ENCODE measurements at places on chromosomes 12 and 14.

- DNase-seq = no peak
Observed at GRCh38 chr14:69648480-69649451, 37.4 kb downstream of the SUSD6 start.

GRCh38 chr12:13000925-13001774 is 1.1 kb upstream of the HEBP1 start:
- no peak for DNase-seq

DNA sequence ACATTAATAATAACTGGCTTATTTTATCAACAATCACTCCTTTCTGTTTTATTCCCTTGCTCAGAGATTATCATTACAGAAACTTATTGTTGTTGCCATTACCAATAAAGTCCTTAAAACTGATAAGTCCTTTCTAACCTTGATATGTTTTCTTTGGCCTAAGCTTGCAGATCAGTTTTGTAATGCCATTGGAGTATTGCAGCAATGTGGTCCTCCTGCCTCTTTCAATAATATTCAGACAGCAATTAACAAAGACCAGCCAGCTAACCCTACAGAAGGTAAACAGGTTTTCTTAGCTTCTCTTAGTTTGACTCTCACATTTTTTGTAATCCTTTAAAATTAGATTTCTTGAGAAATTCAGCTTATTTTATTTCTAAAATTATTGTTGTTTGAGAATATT is 3.9 kb downstream of the MED21 start:
- no peak for DNase-seq

DNA sequence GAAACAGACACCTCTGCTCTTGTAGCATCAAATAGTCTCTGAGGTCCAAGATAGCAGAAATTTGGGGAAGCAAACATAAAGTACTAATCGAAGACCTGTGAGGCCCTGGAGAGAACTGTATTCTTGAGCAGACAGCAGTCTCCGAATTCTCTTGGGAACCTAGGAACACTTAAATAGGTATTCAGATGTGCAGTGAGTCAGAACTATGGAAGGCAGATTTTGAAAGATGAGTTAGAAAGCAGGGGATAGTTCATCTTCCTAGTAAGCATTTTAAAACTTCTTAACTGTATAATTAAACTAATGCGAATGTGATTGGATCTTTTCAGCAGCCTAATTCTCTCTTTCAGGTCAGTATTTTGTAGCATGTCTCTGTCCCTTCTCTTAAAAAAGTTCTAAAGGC is 30.6 kb downstream of the NAA30 start:
- DNase-seq = no peak

- DNase-seq = no peak
Observed at GRCh38 chr14:65776193-65776852, 363.8 kb downstream of the FUT8 start.

GRCh38 chr14:103157969-103158368 is 34.7 kb downstream of the TNFAIP2 start:
- DNase-seq = no peak

DNA sequence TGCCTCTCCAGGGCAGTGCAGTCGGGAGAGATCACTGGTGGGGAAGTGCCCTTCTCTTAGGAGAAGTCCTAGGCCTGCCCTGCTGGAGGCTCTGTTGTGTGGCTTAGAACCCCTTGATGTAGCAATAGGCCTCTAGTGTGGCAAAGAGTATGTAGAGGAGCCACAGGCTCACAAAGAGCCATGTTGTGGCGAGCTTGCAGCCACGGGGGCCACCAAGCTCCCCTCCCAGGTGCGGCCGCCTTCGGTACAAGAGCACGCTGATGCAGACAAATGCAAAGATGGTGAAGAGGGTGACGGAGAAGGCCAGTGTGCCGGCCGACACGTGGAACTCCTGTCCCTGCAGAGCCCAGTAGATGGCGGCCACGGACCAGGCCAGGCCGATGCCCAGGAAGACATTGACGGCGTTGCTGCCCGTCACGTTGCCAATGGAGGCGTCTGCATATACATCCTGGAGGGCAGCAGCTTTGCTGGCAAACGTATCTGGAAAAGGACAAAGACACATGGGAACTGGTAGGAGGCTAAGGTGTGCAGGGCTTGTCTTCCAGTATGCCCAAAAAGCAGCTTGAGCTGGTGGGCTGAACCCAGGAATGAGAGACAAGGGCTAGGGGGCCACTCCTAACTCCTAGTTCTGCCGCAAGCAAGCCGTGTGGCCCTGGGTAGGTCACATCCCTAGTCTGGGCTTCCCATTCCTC is 142.8 kb downstream of the SLC8A3 start:
- DNase-seq = no peak

GRCh38 chr14:30016002-30016401 is 88.4 kb upstream of the PRKD1 start:
- no peak for DNase-seq

DNA sequence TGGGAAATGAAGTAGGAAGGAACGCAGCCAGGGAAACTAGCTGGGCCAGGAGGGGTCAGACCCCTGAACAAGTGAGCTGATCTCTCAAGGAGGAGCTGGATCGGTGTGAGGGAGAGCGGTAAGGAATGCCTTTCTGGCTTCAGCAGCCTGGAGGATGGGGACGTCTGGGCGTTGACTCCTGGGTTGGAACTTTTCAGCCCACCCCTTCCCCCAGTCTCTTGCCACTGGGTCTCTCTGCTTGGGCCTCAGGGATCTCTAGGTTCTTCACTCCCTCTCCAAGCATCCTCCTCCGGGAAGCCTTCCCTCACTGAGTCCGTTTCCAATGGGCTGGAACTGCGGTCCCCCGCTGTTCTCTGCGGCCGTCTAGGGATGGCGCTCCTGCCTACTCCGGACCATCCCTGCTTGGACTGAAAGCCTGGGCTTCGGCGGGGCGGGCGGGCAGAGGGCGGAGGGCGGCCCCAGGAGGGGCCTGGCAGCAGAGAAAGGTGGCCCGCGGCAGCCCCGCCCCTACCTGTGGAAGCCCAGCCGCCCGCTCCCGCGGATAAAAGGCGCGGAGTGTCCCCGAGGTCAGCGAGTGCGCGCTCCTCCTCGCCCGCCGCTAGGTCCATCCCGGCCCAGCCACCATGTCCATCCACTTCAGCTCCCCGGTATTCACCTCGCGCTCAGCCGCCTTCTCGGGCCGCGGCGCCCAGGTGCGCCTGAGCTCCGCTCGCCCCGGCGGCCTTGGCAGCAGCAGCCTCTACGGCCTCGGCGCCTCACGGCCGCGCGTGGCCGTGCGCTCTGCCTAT is at the start of gene KRT7:
TSS of gene KRT7 (plus strand) at position 570 of the 788 bp plus-strand sequence. CDS start at position 624, 54 bp downstream.
- no peak for DNase-seq

GRCh38 chr14:23137813-23138535 is 18.9 kb upstream of the CEBPE start:
- no peak for DNase-seq

DNA sequence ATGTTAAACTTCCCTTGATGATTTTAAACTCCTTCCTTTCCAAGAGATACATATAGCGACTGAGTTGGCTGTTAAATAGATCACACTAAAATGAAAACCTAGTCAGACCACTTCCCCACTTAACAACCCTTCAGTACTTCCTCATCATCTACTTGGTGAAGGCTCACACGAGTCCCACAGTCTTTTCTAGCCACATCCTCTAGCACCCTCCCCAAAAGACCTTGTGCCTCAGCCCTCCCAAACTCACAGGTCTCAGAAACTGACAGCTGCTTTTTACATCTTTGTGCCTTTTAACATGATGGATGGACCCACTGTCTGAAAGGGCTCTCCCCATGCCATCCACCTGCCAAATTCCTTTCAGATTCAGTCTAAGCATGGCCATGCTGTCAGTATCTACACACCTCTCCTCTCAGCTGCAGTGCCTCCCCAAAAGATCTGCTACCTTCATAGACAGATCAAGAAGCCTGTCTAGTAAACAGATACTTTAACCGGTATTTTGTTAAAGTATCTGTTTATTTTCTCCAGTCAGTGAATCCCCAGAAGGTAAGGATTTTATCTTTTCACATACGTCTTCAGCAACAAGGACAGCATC is 65.1 kb upstream of the GPHB5 start:
- no peak for DNase-seq

DNA sequence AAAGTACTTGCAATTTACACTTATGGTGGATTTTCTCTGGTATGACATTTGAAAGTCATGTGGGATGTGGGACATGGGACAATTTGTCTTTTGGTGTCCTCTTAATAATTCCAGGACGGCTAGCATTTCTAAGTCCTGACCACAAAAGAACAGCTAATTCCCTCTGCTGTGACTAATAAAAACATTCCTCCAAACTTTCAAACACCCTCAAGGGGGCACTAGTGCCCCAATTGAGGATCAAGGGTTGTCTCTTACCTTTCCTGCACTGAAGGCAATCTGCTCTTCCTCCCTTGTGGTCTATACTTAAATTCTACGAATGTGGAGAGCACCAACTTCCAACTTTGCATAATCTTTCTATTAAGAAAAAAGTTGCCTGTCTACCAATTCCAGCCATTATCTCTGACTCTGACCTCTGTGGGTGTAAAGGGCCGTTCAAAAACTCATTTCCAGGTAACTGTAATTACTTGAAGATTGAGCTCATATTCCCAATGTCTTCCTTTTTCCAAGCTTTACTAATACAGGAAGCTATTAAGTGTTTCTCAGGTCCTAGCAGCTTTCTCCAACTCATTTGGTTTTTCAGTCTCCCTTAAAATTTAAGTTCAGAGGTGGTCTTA is 210.2 kb downstream of the PTPRO start:
- peak; percentile 31 for DNase-seq

DNA sequence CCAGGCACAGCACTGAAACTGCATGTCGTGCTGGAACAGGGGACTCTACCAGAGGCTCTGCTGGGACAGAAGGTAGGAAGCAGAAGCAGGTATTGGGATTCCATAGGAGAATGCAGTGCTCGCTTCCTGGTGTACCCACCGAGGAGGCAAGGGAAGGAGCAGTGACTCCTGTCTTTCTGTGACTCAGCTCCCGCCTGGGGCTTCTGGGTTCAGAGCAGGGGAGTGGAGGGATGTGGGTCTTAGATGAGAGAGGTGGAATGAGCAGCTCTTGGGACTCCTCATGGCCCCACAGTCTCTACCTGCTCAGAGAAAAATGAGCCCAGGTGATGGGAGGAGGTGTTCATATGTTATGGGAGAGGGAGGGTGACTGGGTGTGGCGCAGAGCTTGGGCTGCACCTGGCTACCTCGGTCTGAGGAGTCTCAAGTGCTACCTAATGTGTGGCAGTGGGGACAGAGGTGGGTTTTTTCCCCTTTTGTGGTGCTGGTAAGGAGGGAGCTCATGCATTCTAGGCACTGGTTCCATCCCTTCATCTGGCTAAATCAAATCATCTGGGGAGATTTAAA is 26.3 kb downstream of the WNT5B start:
- DNase-seq = no peak

DNA sequence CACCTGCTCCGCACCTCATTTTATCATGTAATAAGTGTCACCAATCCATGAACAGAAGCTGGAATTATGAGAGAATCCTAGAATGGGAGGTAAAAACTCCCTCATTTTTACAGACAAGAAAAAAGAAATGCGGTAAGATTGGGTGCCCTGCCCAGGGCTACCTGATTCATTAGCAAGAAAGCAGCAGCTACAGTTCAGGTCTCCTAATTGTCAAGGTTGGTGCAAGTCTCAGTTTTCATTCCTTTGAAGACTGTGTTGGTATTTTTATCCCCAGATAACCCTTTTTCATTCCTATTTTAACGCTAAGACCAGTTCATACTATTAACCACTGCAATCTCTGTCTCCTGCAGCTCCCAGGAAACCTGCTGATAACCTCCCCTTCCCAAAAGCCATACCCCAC is 6.9 kb downstream of the DUSP6 start:
- no peak for DNase-seq

DNA sequence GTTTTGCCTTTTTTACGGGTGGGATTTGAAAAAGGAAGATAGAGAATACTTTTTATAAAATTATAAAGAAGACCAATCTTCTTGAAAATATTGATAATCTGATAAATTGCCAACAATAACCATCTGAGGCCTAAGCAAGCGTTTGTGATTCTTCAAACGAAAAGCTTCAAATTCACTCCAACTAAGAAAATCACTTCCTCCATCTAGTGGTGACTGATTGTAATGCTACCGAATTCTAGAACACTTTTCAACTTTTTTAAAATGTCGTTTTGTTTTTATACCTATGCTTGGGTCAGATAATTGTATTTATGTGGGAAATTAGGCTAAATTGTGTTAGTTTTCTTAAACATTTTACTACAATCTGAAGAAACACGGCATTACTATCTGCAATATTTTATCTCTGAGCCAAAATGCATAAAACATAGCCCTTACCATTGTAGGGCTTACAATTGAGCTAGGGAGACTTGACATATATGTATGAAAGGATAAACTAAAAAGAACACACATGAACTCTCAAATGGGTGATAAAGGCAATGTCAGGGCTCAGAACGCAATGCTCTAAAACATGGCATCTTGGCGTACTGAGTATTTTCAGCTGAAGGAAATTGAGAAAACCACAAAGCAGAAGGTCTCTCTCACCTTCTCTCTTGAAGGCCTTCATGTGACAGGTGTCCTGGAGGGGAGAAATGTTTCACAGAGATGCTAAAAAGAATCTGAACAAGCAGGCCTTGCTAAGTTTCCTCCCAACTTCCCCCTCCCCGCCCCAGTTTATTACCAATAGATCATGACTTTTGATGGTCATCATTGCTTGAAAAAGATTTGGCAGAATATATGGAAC is 36.8 kb upstream of the G2E3 start:
- DNase-seq = no peak
